HAP-1 (cell line): ENCODE measurements at places on chromosomes 7 and 10.

DNA sequence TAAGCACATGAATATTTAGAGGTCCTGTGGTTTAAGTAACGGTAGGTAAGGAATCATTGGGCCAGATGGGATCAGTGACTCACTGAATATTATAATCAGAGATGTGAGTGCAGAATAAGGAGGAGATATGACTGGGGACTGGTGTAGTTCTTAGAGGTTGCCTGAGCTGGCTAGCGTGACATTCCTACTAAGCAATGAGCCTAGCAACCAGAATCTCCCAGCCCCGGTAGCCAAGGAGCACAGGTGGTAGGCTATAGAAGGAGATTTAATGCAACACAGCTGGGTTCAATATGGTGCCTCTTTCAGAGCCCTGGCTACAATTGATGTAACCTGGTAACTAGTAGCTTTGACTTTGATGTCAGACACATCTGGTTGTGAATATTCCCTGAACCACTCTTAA, 641.6 kb downstream of the AUTS2 start:
- no peak for DNase-seq

DNA sequence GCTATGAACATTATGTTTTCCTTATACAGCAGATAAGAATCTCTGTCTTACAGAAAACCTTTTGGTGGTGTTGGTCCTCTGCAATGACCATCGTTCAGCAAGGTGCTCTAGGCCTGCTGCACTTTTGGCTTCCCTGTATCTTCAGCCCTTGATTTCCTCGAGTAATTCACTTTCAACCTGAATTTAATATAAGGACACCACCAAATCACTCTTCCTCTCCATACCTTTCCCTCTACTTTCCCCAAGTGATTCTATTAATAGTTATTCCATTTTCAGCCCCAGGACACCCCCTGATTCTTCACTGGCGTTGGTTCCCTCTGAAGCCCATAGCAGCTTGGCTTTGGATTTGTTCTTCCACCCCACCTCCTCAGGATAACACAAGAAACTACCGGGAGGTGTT, 72.2 kb downstream of the EZH2 start:
- DNase-seq: no peak

DNA sequence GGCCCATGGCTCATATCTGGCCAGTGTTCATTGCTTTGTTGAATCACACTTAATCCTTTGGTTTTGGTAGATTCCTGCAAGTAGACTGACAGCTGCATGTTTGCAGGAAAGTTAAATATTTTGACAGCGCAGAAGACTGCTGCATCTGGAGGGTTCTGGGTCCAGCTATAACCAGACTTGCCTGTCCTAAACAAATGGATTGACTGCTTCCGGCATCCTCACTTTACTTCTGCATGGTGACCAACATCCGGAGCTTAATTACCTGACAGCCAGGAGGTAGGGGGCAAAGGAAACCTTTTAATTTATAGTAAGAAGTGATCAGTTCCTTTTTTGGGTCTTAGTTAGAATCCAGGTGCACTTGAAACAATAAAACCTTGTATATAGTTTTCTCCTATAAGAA, 263.3 kb downstream of the SNX10 start:
- no peak for DNase-seq

DNA sequence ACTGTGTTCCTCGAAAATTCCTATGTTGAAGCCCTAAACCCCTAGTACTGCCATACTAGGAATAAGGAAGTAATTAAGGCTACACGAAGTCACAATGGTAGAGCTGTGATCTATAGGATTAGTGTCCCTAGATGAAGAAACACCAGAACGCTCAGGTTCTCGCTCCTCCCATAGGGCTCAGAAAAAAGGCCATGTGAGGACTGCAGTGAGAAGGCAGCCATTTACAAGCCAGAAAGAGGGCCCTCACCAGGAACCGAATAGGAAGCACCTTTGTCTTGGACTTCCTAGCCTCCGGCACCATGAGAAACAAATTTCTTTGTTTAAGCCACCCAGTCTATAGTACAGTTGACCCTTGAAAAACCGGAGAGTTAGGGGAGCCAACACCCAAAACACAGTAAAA, 46.2 kb downstream of the CACUL1 start:
- DNase-seq: no peak

- DNase-seq: no peak
These were observed 60.2 kb downstream of the PRKAG2 start for GRCh38 chr7:151816562-151817314.

- DNase-seq: no peak
These were observed 142.8 kb downstream of the DGKB start for GRCh38 chr7:14759785-14760184.

DNA sequence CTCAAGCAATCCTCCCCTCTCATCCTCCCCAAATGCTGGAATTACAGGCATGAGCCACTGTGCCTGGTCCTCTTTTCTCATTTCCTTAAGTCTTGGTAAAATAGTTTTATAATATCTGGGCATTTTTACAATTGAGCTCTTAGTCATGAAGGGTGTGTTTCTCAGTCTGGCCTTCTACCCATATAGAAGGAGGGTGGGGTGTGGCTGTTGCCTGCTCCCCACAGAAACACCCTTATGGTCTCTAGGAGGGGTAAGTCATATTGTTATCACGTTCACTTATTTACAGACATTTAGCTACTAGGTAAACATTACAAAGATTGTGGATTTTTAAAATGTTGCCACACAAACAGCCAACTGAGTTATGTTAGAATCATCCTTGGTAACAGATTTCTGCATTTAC, 6.7 kb upstream of the OTUD1 start:
- no peak for DNase-seq

DNA sequence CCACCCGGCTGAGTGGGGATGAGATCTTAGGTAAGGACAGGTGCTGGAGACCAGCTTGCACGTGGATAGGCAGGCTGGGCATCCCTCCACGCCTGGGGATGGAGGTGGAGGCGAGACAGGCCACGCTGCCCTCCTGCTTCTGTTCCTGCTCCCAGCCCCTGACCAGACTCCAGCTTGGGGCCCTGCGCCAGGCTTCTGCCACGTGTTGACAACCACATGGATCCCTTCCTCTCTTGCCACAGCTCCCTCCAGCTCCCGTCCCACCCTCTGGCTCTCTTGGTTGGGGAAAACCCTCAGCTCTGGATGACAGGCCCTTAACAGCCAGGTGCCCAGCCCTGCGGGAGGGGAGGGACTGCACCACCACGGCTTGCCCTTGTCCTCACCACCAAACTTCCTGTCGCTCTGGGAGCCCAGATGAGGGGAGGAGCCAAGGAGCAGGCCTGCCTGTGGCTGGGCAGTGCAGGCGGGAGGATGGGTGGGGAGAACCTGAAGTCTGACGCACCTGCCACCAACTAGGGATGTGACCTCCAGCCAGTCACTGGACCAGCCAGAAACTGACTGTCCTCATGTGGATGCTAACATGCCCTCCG, 36.0 kb downstream of the KCNH2 start:
- no peak for DNase-seq

DNA sequence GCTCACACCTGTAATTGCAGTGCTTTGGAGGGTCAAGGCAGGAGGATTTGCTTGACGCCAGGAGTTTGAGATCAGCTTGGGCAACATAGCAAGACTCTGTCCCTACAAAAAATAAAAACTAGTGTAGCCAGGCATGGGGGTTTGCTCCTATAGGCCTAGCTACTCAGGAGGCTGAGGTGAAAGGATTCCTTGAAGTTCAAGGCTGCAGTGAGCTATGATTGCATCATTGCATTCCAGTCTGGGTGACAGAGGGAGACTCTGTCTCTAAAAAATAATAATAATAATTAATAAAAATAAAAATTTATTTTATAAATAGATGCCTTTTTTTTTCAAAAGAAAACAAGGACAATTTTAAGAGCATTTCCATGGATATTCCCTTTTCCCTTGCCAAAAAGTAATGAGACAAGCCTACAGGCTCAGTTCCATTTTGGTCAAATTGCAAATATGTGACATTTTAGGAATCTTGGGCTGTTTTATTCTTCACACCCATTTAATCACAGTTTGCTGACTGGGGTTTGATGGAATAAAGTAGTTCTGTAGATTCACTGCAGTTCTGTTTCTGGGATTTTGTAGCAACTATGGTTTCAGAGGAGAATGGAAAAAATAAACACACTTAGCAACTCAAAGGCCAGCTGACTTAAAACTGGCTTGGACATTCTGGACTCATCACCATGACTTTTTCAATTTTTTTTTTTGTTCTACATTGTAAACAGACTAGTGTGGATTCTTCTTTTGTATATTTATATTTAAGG, 48.4 kb upstream of the ARHGAP21 start:
- DNase-seq: no peak

GRCh38 chr10:132182591-132182990, 4.2 kb upstream of the DPYSL4 start:
- no peak for DNase-seq

DNA sequence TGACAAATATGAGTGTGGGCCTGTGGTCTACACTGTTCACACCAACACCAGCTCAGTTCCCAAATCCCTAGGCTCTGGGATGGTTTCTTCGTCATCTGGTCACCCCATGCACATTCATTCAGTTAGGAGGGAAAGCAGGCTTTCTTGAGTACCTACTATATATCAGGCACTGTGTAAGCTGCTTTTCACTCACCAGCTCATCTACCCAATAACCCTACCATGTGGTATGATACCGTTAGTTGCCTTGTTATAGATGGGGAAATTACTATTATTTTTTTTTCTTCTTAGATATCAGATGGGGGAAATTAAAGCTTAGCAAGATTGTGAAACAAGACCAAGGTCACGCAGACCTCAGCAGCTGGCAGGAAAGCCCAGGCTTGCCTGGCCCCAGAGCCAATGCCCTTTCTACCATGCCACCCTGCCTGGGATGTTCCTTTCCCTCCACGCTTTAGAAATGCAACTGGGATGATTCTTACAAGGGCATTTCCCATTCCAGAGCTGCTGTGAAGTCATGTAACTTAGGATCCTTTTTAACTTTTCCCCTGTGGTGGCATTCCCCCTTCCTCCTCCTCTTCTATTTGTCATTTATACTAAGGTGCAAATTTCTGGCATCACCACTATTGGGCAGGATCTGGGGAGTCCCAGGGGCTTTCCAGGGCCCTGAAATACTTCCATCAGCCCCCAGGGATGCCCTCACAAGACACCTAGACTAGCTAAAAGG, 93.1 kb upstream of the EFCAB10 start:
- no peak for DNase-seq

DNA sequence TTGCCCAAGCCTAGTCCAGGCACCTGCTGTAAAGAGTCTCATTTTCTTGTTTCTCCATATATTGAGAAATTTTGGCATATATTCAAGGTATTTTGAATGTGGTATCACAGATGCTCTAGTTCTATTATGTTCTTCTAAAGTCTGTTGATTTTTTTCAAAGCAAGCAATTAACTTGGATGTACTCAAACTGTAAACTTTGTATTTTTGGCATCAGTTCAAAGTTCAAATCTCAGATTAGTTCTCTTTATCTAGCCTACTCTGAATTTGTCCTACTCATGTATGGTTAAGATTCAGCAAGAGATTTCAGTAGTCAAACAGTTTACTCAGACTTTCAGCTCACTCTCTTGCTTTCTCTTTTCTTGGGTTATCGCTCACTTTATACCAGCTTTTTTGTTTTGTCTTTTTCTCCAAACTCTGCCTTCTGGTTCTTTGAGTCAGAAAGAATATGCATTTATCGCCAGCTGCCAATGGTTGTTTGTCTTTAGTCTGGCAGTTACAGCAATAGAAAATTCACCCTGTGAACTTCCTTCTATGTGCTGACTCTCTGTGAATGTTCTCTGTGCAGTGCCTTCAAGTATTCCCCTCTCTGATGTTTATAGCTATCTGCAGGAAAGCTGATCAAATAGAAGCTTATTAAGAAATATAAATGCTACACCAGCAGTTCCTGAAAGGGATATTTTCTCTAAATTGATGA, 56.0 kb downstream of the ANKRD7 start:
- DNase-seq: no peak

GRCh38 chr10:101845893-101846292, 2.3 kb upstream of the KCNIP2 start:
- DNase-seq: no peak

DNA sequence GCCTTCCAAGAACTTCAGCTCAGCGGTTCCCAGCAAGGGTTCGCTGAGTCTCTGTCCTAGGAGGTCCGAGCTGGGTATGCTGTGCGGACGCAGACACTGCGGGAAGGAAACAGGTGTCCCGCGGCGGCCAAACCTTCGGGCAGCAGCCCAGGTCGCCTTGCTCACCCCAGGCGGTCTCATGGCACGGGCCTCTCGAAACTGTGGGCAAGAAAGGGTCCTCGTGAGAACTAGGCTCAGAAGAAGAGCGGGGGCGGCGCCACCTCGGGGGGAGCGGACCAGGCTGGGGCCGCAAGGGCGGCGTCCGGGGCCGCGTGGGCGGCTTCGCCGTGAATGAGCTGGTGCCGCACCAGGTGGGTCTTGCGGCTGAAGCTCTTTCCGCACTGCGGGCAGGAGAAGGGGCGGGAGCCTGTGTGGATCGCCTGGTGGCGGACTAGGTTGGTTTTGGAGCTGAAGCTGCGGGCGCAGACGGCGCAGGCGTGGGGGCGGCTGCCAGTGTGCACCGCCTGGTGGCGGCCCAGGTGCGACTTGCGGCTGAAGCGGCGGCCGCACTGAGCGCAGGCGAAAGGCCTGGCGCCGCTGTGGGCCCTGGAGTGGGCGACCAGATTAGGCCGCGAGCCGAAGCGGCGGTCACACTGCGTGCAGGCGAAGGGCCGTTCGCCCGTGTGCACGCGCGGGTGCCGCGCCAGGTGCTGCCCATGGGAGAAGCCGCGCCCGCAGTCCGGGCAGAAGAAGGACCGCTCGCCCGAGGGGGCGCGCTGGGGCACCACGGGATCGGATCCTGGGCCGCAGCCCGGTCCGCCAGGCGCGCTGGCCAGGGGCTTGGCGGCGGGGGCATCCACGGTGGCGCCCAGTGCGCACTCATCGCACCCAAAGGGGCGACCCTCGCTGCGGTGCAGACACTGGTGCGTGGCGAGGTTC, 8.6 kb downstream of the ZNF467 start:
- DNase-seq: no peak

DNA sequence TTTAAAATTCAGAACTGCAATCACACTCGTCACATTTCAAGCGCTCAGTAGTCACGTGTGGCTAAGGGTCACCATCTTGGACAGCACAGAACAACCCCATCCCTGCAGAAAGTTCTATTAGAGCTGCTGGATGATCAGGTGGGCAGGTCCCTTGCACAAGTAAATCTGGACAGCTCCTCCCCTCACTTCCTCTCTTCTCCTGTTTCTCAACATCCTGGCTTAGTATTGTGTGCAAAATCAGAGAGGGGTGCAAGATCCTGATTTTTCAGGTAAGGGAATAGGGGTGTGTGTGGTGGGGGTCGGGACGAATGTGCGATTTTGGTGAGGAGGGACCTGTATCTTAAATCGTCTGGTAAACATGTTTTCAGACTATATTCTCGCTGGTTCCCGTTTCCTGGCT, at the start of gene GIMAP4:
GIMAP4 (plus strand) TSS at position 222 of the 400 bp plus-strand sequence. CDS start 2,512 bp downstream, outside the sequence.
- DNase-seq: no peak
